Naive thymus-derived CD8-positive, alpha-beta T cell (primary cell): ENCODE measurements at places on chromosomes 4 and X.

GRCh38 chr4:156391325-156391653 is 437.6 kb upstream of the CTSO start:
- no peak for DNase-seq

- no peak for DNase-seq
Measured at GRCh38 chr4:186537843-186538521, 17.4 kb downstream of the MTNR1A start.

DNA sequence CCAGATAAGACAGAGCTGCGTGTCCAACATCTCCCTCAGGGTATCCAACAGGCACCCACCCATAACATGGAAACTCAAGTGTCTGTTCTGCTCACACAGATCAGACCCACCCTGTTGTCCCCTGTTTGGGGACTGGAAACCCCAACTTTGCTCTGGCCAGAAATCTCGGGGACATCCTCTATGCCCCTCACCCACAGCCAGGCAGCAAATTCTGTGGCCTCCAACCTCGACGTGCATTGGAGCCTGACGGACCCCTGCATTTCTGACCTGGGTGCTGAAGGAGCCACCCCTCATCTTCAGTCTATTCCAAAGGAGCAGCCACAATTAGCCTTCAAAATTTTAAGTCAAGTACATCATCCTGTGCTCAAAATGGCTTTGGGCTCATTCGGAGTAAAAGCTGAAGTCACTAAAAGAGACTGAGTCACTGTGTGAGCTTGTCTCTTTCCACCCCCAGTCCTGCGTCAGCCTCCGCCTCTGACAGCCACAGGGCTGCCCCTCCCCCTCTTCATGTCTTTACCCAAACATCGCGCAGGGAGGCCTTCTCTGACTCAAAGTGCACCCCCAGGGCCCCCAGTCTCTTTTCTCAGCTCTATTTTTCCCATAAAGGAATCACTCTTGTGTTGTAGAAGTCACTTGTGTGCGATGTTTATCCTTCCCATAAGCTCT is 24.4 kb upstream of the PDE6B start:
- DNase-seq, result no peak

DNA sequence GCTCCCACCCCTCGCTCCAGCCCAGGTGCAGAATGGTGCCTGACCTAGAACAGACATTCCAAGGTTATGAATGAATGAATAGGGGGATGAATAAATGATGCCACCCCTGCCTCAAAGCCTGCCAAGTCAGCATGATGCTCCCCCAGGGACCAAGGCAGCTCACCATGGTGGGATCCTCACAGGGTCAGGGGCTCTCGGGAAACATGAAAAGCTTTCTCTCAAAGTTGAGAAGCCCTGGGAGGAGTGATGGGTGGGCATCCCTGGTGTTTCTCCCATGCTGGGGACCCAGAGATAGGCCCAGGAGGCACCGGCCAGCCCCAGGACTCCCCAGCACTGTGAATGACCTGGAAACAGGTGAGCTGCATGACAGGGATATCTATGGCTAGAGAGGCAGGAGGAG is 58.9 kb downstream of the HTRA3 start:
- no peak for DNase-seq

- no peak for DNase-seq
Measured at GRCh38 chrX:5176766-5177165, 1051.9 kb downstream of the NLGN4X start.

DNA sequence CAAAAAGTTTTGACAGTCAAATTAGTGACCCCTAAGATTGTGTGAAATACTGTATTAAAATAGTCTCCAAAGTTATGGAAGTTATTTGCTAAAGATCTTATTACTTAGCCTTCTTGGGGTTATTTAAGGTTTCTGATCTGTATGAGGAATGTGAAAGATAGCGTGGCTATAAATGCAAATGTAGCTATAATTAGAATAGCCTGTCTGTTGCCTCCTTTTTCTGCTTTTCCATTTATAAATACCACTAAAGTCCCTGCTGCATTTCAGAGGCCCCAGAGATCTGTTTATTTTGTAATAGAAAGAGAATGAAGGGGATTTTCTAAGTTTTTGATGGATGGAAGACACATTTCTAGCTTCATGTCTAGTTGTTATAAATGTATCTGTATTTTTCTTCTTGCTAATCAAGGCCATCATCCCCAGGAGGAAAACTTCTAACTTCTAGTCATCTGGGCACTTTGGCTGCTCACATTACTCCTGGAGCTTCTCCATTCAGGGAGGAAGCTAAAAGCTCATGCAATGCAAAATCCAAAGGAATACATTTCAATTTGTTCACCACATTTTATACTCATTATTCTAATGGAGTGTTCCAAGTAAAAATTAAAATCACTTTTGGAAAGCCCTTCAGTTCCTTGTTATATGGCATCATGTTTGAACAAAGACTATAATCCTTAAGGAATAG is 73.9 kb downstream of the INTS12 start:
- no peak for DNase-seq

GRCh38 chrX:43373032-43373431 is 283.1 kb upstream of the MAOA start:
- DNase-seq, result no peak

- no peak for DNase-seq
Measured at GRCh38 chrX:41386222-41386990, 52.4 kb downstream of the DDX3X start.

- DNase-seq, result no peak
Measured at GRCh38 chr4:26788341-26788733, 72.3 kb upstream of the STIM2 start.

GRCh38 chr4:22315628-22316027 is 200.2 kb downstream of the ADGRA3 start:
- DNase-seq, result no peak

- no peak for DNase-seq
Measured at GRCh38 chr4:149493492-149493891, 322.2 kb downstream of the IQCM start.

DNA sequence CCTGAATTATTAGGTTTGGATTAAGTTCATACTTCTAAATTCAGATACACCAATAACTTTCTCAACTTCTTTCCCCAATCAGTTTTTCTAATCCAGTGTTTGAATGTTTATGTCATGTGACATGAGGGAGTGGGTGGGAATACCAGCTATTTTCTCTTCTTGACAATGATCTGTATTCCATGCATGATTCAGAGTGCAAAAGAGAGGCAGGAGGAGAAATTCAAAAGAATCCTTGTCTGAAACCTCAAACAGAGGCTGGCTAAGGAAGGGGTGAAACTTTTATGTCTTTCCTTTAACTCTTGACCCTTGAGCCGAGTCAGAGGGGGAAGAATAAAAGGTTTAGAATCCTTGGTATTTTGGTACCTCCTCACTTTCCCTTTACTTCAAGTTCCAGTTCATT is 544.7 kb downstream of the SPRY1 start:
- DNase-seq, result no peak

DNA sequence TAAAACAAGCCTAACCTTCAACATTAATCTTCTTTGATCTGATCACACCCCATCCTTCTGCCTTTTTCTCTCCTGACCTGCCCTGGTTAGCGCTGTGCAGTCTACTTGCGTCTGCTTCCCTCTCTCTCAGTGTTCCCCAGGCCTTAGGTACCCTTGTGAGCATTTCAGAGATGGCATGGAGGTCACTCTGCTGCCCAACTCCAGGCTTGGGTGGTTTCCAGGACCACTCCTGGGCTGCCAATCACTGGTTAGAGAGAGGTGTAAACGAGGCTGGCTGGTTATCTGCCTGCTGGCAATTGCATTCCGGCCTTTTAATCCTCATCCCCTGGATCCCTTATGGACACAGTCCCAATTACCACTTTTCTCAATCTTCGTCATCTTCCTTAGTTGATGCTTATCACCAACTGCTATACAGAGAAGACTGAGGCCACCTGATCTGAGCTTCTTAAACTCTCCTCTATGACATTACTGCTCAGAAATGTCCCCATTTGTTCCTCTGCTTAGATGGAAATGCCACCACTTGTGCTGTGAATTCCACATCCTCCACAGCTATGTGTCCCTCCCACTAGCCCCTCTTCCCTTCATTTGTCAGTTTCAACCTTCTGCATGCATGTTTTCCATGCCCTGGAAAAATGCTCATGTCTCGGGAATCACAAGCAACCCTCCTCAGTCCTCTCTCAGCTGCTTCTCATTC is 29.0 kb upstream of the BCLAF3 start:
- no peak for DNase-seq

DNA sequence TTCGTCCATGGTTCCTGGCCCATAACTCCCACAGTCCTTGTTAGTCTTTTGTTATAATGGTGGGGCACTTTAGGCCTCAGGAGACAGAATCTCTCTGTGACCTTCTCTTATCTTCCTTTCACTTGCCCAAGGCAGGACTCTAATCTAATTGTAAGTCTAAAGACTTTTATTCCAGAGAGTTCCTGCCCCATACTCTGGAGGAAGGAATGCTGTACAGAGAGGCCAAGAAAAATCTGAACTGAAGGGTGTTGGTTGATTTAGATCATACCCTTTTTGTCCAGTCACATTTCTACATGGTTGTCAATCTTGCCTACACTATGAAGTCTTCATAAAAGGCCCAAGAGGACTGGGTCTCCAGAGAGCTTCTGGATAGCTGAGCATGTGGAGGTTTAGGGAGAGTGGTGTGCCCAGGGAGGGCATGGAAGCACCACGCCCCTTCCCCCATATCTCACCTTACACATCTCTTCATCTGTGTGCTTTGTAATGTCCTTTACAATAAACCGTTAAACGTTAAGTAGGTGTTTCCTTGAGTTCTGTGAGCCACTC is 84.5 kb downstream of the AFF1 start:
- DNase-seq, result no peak
